Stimulated activated CD4-positive, alpha-beta T cell treated with anti-CD3 and anti-CD28 coated beads, Interleukin-15, amount 100 ng/mL, for 48 hours (primary cell): ENCODE measurements at places on chromosomes 4 and X.
A peak's percentile ranks its signal among the peaks of the same experiment; 100 is the strongest.

- DNase-seq, result peak; percentile 27
These were observed 53.3 kb downstream of the RGS12 start for GRCh38 chr4:3346146-3346545.

DNA sequence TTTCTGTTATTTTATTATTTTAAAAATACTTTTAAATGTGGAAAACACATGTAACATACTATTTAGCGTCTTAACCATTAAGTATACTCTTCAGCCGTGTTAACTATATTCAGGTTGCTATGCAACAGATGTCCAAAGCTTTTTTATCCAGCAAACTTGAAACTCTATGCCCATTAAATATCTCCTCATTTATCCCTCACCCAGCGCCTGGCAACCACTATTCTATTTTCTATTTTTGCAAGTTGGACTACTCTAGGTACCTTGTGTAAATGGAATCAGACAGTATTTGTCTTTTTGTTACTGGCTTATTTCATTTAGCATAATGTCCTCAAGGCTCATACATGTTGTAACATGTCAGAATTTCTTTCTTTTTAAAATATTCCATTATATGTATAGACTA, 174.6 kb downstream of the PCDH10 start:
- no peak for DNase-seq

GRCh38 chr4:81814987-81815541, 343.4 kb upstream of the RASGEF1B start:
- DNase-seq, result no peak

- peak; percentile 59 for DNase-seq
These were observed 30.4 kb downstream of the CLDN34 start for GRCh38 chrX:9997524-9997923.

GRCh38 chr4:1794809-1795298, 1.8 kb downstream of the FGFR3 start:
- no peak for DNase-seq

- DNase-seq, result no peak
These were observed 47.6 kb upstream of the UPRT start for GRCh38 chrX:75226280-75226679.

GRCh38 chr4:15186149-15186548, 183.9 kb downstream of the CPEB2 start:
- DNase-seq, result no peak
